Fibroblast of lung (primary cell): ENCODE measurements at places on chromosomes 7 and 10. TPM values are rescaled to one million over a fixed set of nuclear protein-coding genes. Genes with fewer than 3 reads are reported as not detected.

GIMAP8 gene
- under 0.01 TPM in 2 replicates for total RNA-seq

CCDC3 gene
- 0.26 and 0.33 TPM in 2 replicates for total RNA-seq

IDE gene
- total RNA-seq = 19.3 and 21.3 TPM in 2 replicates

GCK gene
- total RNA-seq = 0.77 and 1.7 TPM in 2 replicates

ADRB1 gene
- not detected in 2 replicates for total RNA-seq

HTR7 gene
- total RNA-seq = 0.77 and 0.83 TPM in 2 replicates

COL28A1 gene
- total RNA-seq = under 0.01 and 0.17 TPM in 2 replicates

DNA sequence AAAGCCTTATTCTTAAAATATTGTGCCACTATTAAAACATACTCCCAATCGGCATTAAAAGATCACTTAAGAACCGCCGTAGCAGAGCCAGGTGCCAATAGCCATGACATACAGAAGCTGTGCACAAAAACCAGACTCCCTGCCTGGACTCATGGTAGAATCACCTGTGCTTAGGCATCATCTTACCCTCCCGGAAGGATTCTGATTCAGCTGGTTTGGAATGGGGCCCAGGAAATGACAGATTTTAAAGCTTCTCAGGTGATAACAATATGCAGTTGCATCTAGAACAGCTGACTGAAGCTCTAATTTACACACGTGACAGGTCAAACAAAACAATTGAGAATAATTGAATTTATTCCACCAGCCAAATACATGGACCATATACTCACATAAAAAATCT lies 10.7 kb downstream of the A1CF start:
- H3K36me3 ChIP-seq = no peaks in the 10 kb centered on the region
- H3K4me3 ChIP-seq = no peak overlapping the region
- H3K4me1 ChIP-seq = no peaks in the 10 kb centered on the region
- no peak overlapping the region for H3K27ac ChIP-seq

GRCh38 chr7:2371329-2371728 lies 16.7 kb downstream of the EIF3B start:
- no peak overlapping the region for H3K4me3 ChIP-seq
- no peak overlapping the region for H3K27ac ChIP-seq
- no peaks in the 10 kb centered on the region for H3K27me3 ChIP-seq
- H3K36me3 ChIP-seq = peaks cover 52% of the 10 kb centered on the region

GRCh38 chr7:141889321-141889720 lies 26.9 kb upstream of the OR9A4 start:
- no peak for DNase-seq
- H3K4me1 ChIP-seq = no peaks in the 10 kb centered on the region
- no peaks in the 10 kb centered on the region for H3K36me3 ChIP-seq
- no peak overlapping the region for H3K4me3 ChIP-seq
- no peaks in the 10 kb centered on the region for H3K27me3 ChIP-seq
- H3K27ac ChIP-seq = no peak overlapping the region

- no peaks in the 10 kb centered on the region for H3K27me3 ChIP-seq
- H3K36me3 ChIP-seq = peaks cover 3% of the 10 kb centered on the region
- no peak overlapping the region for H3K27ac ChIP-seq
- H3K4me3 ChIP-seq = no peak overlapping the region
- peaks cover 7% of the 10 kb centered on the region for H3K4me1 ChIP-seq
Observed at GRCh38 chr10:16819436-16819835, 2.2 kb upstream of the RSU1 start.

GRCh38 chr10:71248210-71248609 lies 35.8 kb downstream of the UNC5B start:
- no peaks in the 10 kb centered on the region for H3K36me3 ChIP-seq
- H3K27ac ChIP-seq = no peak overlapping the region
- H3K27me3 ChIP-seq = no peaks in the 10 kb centered on the region
- no peak for DNase-seq

DNA sequence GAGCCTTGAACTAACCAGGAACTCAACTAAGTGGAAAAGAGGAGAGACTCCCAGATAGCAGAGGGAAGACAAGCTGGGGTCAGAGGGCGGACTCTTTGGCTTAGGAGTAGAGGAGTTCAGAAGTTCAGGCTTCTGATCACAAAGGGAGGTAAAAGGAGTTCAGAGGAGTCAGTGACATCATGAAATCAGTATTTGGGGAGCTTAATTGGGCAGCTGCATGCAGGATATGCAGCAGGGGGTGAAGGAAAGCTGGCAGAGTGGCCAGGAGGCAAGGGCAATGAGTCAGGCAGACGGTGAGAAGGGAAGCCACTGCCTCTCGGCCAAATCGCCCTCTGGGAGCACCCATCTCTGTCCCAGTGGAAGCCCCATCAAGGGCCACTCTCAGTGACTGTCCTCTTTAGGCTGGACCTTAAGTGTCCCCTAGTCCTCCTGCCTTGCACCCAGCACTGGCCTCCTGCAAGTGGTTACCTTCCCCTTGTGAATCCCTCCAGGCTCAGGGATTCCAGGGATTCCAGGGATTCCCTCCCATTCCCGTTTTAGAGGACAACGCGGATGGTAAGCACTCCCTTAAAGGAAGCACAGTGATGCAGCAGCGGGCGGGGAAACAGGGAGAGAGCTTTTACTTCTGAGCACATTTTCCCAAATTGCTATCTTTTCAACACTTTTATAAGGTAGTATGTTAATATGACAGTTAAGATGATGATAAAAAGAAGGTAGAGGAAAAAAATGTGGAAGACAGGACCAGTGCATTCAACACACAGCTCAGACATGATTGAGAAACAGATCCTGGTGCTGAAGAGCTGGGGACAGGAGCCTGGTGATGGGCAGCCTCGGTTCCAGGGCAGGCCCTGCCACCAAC lies 72.6 kb downstream of the KCNMA1 start:
- no peaks in the 10 kb centered on the region for H3K27me3 ChIP-seq
- no peak overlapping the region for H3K4me3 ChIP-seq
- no peak overlapping the region for H3K27ac ChIP-seq
- no peaks in the 10 kb centered on the region for H3K36me3 ChIP-seq

DNA sequence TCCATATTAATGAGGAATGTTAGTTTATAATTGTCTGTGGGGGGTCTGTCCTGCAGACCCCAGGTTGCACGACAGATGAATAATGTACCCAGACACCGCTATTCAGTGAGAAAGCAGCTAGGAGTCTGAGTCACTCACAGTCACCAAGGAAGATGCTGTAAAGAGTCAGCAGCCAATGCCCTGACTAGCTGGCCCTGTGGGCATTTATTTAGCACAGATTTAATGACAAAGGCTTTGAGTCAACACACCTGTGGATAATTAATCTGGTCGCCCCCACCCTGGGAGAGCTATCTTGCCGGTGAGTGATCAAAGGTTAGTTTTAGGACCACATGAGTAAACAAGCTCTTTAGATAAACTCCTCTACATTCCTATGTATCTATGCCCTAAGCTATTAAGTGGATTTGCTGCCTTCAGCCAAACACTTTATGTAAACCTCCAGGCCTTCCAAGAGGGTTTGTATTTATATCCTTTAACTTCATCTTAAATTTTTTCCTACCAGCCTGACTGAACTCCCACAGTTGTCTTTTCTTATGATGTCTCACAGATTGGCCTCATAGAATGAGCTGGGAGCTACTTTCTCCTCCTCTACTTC lies 180.0 kb upstream of the ADCY1 start:
- no peak overlapping the region for H3K4me3 ChIP-seq
- DNase-seq = no peak
- H3K36me3 ChIP-seq = no peaks in the 10 kb centered on the region
- H3K27ac ChIP-seq = no peak overlapping the region

GRCh38 chr7:117123311-117123926 lies 170.1 kb downstream of the ST7 start:
- H3K36me3 ChIP-seq = no peaks in the 10 kb centered on the region
- peaks cover 7% of the 10 kb centered on the region for H3K4me1 ChIP-seq
- H3K27me3 ChIP-seq = no peaks in the 10 kb centered on the region
- no peak overlapping the region for H3K4me3 ChIP-seq

- H3K4me3 ChIP-seq = no peak overlapping the region
- H3K4me1 ChIP-seq = peaks cover 29% of the 10 kb centered on the region
- DNase-seq = peak; percentile 93
- no peaks in the 10 kb centered on the region for H3K27me3 ChIP-seq
- no peaks in the 10 kb centered on the region for H3K36me3 ChIP-seq
Observed at GRCh38 chr10:127148933-127149220, 47.5 kb downstream of the INSYN2A start.

GRCh38 chr7:522071-522950 lies 2.7 kb upstream of the PDGFA start:
- H3K27ac ChIP-seq = no peak overlapping the region
- H3K27me3 ChIP-seq = peaks cover 34% of the 10 kb centered on the region
- H3K4me1 ChIP-seq = no peaks in the 10 kb centered on the region
- no peaks in the 10 kb centered on the region for H3K36me3 ChIP-seq
- peak; percentile 57 for DNase-seq

DNA sequence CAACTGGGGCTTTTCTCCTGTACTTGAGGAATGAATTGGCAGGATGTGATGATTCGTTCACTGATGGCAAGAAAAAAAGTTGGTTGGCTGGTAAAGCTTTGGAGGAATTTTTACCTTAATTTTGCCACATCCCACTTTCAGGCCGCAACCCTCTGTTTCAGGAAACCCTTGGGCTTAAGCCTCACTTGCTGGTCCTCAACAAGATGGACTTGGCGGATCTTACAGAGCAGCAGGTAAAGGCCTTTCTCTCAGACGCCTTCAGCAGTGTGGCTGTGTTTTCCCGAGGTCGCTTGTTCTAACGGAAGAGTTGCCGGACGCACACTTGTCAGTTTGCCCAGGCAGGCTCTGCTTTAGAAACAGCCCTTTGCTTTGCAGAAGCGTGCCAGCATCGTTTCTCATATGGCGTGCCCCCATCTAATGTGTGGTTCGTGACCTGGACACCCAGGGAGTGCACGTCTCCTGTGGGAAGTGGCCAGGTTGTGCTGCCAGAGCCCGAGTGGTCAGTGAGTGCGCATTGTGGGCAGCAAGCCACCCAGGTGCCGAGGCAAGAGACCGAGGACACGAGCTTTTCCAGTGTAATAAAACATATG lies 2.2 kb downstream of the MTG1 start:
- H3K27me3 ChIP-seq = no peaks in the 10 kb centered on the region
- H3K36me3 ChIP-seq = peaks cover 10% of the 10 kb centered on the region
- H3K27ac ChIP-seq = no peak overlapping the region

- no peak overlapping the region for H3K27ac ChIP-seq
- peak; percentile 92 for DNase-seq
- H3K36me3 ChIP-seq = no peaks in the 10 kb centered on the region
- H3K4me1 ChIP-seq = peaks cover 9% of the 10 kb centered on the region
- H3K4me3 ChIP-seq = no peak overlapping the region
Observed at GRCh38 chr7:17773289-17773626, 167.0 kb downstream of the SNX13 start.
